Skeletal muscle tissue (tissue), 5 donors: ENCODE measurements at places on chromosomes 2 and 18. TPM values are rescaled to one million over a fixed set of nuclear protein-coding genes. Genes with fewer than 3 reads are reported as not detected.

The TRIB2 gene
- 38.1 TPM for total RNA-seq

The B3GNT7 gene
- 0.52 TPM for total RNA-seq

The WDR7 gene
- 67.3 TPM for total RNA-seq

The ATOH8 gene
- 8.4 TPM for total RNA-seq

The MREG gene
- total RNA-seq, result 0.52 TPM

The LYPD6 gene
- total RNA-seq, result 2.1 TPM

The PLB1 gene
- total RNA-seq, result 1.0 TPM

The MAB21L4 gene
- not detected for total RNA-seq

The PJVK gene
- total RNA-seq, result 1.6 TPM
